ENCODE measurements at places on chromosomes 13 and 19. TPM values are rescaled to one million over a fixed set of nuclear protein-coding genes. Genes with fewer than 3 reads are reported as not detected.
A peak's percentile ranks its signal among the peaks of the same experiment; 100 is the strongest.

Gene PCSK4
- total RNA-seq, result 3.9 TPM

Gene ZNF444
- 32.2 TPM for total RNA-seq

DNA sequence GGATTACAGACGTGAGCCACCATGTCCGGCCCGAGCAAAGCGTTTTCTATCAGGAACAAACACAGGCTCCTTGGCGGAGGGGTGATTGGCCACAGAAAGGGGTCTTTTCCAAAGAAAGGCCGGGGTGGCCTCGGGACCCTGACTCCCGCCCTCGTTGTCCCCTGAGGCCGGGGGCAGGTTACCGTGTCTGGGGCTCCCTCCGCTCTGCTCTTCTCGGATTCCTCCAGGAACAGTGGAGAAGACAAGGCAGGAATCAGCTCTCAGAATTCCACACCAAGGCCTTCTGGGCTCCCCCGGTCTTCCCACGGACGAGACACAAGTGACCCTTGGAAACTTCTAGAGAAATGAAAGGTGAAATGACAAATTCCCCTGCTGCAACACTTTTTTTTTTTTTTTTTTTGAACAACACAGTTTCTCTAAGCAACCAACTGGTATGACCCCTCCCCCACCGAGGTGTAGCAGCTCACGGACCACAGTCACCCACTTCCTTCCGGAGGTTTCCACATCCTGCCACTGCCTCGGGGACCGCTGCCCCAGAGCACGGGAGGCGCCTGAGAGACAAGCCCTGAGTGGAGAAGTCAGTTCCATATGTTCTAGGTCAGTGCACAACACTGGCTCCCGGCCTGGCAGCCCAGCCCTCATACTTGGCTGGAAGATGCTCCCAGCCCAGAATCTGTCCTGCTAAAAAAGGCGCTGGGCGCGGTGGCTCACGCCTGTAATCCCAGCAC is 11.0 kb downstream of the MOB3A start:
- DNase-seq, result peak; percentile 97

GRCh38 chr19:45779231-45780145 is 2.8 kb downstream of the DMPK start:
- DNase-seq, result peak; percentile 97

GRCh38 chr13:30004204-30004603 is 153.8 kb upstream of the UBL3 start:
- DNase-seq, result no peak

- no peak for DNase-seq
These were observed 107.0 kb downstream of the SIPA1L3 start for GRCh38 chr19:38013913-38014580.

DNA sequence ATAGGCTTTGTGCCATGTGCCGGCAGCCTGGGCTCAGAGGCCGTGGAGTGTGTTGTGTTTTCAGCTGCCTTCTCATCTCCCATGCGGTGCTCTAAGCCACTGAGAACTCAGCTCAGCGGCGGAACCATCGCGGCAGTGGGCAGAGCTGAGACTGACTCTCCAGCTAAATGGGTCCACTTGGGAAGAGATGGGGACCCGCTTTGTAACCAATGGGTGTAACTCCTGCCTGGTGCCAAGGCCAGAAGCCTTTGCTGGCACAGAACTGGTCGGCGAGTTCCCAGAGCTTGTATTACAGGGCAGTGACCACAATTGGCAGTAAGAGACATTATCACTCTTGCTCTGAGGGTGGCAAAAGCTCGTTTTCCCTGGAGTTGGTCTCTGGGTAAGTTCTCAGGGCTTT is 183.0 kb downstream of the STK24 start:
- DNase-seq, result no peak

GRCh38 chr19:5356428-5356827 is 15.8 kb upstream of the PTPRS start:
- no peak for DNase-seq
